ENCODE measurements at places on chromosomes 13 and 19.
A peak's percentile ranks its signal among the peaks of the same experiment; 100 is the strongest.

GRCh38 chr13:74555651-74556420 lies 421.6 kb upstream of the KLF12 start:
- DNase-seq = no peak

DNA sequence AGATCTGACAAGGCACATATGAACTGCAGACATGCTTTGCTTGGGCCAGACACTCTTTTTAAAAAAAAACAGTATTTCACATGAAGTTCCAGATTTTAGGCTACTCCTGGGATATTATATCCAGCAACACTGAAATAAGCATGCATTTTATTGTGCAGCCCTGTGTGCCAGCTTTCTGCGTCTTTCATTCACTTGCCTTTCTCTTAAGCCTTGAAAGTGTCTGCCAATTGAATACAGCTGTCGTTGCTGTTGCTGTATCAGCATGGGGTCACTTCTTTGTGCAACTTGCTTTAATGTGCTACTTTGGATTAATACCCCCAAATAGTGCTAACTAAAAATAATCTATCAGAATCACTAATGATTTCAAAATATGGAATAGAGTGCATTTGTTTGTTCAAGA lies 657.8 kb downstream of the SLITRK6 start:
- no peak for DNase-seq

GRCh38 chr19:35095667-35096368 lies 19.8 kb upstream of the FXYD3 start:
- no peak for DNase-seq

- DNase-seq = no peak
Measured at GRCh38 chr19:44681992-44682790, 10.9 kb downstream of the CEACAM19 start.

GRCh38 chr13:38528986-38529385 lies 157.9 kb upstream of the FREM2 start:
- DNase-seq = no peak

DNA sequence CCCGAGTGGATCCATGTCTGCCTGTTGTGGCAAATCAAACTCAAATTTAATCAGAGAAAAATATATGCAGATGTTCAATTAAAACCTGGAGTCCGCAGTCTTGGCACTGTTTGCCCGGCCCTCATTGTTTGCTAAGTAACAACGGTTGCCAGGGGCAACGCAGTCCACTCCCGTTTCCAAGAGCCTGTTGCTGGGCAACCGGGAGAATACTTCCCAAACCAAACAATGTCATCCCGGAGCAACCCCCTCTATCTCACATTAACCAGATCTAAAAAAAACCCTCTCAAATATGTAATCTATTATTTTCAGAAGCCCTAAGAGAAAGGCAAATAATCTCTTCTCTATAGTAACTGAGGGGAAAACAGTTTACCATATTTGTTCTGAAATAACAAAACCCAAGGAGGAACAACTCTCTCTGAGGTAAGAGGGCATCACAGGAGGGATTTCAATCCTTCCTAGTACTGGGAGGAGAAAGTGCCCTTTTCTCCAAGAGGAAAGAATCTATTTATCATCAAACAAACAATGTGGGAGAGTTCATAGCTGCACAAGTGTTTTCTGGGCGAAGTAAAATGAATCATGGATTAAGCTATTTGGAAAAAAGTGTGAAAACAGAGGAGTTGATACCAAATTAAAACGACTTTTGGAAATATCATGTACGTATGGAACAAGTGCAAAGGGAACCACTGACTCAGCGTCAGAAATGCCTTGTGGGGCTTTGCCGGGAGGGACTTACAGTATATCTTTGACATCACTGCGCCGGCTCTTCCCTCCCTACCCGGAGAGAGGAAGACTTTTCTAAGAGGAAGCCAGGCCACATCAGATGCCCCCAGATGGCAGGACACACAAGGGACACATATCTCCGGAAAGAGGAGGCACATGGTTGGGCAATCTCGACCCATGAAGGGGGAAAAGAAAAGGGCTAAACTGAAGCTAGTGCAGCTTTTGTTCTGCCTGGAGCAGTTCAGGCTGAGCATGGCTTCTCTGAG lies 43.3 kb downstream of the RFX2 start:
- DNase-seq = peak; percentile 99

DNA sequence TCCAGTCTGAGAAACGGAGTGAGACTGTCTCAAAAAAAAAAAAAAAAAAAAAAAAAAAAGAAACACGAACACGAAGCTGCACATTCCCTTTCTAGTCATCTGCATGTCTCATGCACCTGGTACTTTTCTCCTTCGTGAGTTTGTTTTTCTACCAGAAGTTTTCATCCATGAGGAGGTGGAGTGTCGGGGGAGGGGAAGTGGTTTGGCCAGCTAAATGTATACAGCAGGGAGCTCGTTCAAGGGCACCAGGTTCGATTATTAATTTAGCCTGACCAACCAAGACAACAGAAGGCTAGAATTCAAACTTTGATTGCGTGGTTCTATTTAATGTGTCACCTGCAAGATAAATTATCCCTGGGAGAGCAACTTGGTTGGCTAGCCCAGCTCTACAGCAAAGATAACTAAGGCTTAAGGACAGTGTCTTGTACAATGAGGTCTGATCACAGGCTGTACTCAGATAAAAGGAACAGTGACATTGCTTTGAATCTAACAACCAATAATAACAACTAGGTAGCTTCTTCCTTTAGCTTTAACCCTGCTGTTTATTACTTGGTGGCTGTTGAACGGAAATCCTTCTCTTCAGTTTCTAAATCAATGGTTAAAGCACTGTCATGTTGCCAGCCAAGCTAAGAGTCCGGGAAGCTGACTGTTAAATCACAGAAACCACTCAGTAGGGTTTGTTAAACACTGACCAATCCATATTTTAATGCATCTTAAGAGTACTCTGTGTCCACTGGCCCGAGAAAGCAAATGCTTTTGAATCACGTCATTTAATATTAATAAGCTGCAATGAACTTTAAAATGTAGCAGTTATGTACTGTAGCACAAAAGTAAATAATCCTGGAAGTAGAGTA lies 98.4 kb upstream of the STARD13 start:
- no peak for DNase-seq

GRCh38 chr19:39582891-39583625 lies 19.3 kb upstream of the LGALS13 start:
- DNase-seq = no peak

GRCh38 chr19:35458731-35459391 lies 10.8 kb downstream of the FFAR2 start:
- no peak for DNase-seq

DNA sequence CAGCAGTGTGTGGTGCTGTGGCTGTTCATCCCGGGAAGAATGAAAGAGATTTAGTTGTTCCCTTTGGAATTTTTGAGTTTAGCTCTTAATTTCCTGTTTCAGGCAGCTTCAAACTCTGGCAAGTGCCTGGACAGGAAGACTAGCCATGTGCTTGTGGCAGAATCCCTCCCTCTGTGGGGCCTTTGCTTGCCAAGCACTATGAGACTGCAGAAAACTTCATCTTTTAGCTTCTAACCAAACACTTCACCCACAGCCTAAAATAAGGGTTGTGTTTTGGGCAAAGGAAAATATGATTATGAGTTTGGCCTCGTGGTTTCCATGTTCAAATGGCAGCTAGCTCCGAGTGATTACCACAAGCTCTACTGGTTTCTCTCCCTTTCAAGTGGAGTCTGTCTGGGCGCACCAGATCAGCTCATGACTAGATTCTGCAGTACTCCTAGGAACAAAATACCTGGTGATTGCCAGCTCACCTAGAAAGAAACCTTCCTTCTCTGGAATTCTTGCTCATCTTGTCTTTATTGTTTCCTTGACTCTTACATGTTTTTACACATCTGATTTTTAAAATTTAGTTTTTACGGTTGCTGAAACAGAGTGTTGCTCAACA lies 707.5 kb downstream of the SLITRK6 start:
- no peak for DNase-seq

DNA sequence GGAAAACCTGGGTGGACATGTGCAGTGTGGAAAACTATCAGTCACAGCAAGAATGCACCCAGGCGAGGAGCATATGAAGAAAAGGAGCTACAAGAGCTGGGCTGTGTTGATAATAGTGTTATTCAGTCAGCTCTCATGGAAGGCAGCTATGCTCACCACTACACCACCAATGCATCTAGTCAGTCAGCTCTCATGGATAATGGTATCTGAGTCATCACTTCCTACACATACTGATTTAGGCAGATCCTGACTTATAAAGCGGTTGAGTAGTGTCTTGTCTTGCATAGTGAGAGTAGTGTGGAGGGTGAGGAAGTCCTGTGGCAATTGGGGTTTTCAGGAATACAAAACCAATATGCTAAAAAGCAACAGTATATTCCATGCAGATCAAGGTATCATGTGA lies 9.1 kb upstream of the ZNF160 start:
- no peak for DNase-seq

- no peak for DNase-seq
Measured at GRCh38 chr13:25575562-25575961, 203.8 kb downstream of the ATP8A2 start.

DNA sequence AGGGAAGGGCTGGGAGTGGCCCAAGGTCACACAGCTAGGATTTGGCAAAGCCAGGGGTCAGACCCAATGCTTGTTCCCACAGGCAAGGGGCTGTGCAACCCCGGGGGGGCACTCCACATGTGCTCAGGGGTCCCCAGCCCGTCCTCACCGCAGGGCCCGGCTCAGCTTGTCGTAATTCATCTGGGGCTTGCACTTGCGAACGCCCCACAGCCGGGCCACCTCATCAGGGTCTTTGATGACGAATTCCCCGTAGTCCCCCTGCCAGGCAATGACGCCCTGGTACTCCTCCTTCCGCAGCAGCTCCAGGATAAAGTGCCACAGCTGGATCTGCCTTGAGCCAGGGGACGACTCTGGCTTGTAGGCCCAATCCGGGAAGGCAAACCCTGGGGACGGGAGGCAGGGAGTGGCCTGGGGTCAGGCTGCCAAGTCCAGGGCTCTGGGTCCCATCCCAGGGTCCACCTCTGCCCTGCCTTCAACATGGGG lies 4.7 kb downstream of the ERF start:
- no peak for DNase-seq

DNA sequence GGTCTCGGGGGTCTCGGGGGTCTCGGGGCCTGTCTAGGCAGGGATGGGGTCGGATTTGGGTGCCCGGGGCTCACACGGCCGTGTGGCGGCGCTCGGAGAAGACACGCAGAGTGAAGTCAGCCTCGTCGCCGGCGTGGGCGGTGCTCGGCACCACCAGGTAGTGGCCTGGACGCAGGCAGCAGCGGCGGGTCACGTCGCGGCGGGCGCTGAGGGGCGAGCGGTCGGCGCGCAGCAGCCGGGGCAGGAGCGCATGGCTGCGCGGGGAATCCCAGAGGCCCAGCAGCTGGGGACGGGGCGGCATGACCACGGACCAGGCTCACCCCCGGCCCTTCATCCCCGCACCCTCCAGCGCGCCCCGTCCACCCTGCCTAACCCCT lies 8.2 kb downstream of the CAPN12 start:
- no peak for DNase-seq

DNA sequence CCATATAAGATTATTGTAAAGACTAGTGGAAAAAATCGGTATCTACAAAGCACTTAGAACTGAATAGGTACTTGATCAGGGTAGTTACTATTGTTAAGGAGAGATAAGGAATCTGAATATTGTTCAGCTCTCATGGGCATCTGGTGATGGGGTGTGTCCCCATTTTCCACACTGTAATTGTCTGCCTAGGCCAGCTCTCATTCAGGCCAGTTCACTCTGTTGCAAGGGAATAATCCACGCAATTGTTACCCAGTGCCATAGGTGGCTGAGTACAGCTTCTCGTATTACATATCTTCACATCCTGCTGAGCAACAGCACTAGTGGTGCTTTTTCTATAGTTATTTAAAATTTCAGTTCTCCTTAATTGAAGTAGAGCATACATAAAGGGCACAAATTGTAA lies 45.6 kb upstream of the C13orf42 start:
- no peak for DNase-seq

DNA sequence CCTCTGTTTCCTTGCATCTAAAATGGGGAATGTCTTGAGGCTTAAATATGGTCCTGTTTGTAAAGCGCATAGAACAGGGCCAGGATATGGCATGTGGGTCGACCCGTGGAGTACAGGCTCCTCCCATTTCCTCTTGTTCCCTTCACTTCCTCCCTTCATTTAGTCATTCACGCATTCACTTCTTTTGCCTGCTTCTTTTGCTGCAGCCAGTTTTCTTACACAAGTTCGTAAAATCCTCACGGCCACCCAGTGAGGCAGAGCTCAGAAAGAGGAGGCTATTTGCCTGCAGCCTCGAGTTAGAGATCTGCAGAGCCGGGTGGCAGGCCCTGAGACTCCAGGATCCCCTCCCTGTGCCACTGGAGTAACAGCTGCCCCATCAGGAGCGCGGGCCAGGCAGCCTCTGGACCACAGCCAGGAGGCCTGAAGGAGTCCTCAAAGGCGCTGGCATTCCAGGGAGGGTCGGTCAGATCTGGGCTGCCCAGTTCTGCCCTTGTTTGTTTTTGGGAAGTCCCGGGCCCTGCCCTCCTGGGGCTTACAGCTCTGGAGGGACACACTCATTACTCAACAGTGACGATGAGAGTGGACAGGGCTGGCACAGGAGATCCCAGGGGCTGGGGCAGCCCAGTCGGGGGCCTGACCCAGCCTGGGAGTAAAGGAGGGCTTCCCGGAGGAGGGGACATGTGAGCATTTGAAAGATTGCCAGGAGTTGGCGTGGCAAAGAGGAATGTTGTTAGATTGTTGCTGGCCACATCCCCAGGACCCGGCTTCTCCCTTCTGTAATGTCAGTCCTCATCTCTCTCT lies 4.6 kb downstream of the PPP5C start:
- DNase-seq = no peak

GRCh38 chr13:100129605-100130004 lies 40.7 kb downstream of the PCCA start:
- peak; percentile 4 for DNase-seq

GRCh38 chr19:34343751-34344150 lies 21.2 kb upstream of the GPI start:
- no peak for DNase-seq

DNA sequence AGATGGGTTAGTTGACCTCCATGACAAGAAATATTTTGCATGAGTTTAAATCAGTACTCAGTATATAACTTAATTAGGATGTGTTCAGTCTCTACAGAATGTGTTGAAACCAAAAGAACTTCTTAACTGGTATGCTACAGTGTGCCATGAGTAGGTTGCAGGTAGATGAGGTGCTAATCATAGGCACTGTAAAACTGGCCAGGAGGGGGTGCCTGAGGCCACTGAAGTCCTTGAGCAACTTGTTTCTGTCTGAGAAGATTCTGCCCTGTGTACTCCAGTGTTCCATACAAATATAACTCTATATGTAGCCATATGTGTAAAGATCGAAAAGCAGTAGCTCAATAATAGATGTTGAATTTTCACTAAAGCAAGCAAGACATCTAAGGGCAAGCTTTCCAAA lies 549.2 kb upstream of the KLF12 start:
- no peak for DNase-seq

GRCh38 chr13:113582841-113583631 lies 1.5 kb upstream of the TFDP1 start:
- no peak for DNase-seq

GRCh38 chr19:33811246-33811645 lies 14.6 kb downstream of the KCTD15 start:
- no peak for DNase-seq
